Thoracic aorta (tissue), 2 donors: ENCODE measurements at places on chromosomes 11 and 22. TPM values are rescaled to one million over a fixed set of nuclear protein-coding genes. Genes with fewer than 3 reads are reported as not detected.

The DDX25 gene
- not detected for total RNA-seq

- peak; percentile 13 for DNase-seq
Observed at GRCh38 chr11:9664276-9665171, 647 bp downstream of the SWAP70 start.

- no peak for DNase-seq
Observed at GRCh38 chr22:34486381-34486780, 566.1 kb upstream of the LARGE1 start.

The EIF3F gene
- total RNA-seq, result 125 TPM

The KCNQ1OT1 gene
- total RNA-seq, result 2.3 TPM

- no peak for DNase-seq
Observed at GRCh38 chr11:86800076-86800959, at the start of gene PRSS23. Gene PRSS23 (plus strand): TSS chr11:86800542. CDS start chr11:86807644, 7,102 bp downstream.

GRCh38 chr22:49628391-49629260 lies 199.0 kb downstream of the BRD1 start:
- no peak for DNase-seq

The ASPHD2 gene
- 2.6 TPM for total RNA-seq

The LDLRAD3 gene
- 6.1 TPM for total RNA-seq

GRCh38 chr11:82675838-82676237 lies 57.8 kb downstream of the FAM181B start:
- no peak for DNase-seq

- no peak for DNase-seq
Observed at GRCh38 chr11:91156041-91156440, 933.2 kb upstream of the CHORDC1 start.

The OR5AP2 gene
- total RNA-seq, result not detected

DNA sequence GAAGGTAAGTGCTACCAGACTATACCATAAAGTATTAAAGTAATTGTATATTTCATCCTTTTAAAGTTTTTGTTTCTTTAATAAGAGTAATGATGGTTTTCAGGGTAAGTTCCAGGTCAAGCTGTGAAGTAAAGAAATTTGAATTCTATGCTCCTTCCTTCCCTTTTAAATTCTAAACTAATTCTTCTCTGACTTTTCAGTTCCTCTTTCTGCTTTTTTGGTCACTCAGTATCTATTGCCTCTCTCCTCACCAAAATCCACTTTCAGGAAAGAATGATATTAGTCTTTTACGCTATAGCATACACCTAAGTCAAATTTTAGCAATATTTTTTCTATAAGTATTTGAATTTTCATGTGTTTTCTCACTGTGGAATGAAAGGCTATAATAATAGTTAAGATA lies 8.2 kb downstream of the MMP8 start:
- no peak for DNase-seq

DNA sequence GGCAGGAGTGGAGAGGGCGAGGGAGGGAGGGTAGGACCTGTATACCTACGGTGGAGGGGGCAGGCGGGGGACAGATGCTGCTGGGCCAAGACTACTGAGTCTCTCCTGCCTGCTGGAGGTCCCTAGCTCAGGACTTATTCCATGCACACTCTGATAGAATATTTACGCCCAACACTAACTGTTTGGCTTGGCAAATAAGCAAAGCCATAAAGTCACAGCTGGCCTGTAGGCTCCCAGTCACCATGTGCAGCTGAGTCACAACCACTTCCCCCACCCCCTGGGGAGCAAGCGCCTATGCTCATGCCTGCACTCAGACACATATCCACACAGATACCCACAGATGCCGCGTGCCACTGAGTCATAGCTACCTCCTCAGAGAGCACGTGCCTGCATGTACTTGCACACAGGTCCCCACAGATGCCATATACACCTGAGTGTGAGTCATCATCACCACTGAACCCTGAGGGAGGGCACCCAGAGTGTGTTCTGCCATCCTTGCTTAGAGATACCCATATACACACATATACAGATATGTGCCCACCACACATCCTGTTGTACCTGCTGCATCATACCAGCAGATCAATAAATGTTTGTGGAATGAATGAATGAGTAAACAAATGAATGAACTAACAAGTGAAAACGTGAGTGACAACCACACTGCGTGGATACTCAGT lies 95.8 kb downstream of the SWAP70 start:
- DNase-seq, result peak; percentile 93

DNA sequence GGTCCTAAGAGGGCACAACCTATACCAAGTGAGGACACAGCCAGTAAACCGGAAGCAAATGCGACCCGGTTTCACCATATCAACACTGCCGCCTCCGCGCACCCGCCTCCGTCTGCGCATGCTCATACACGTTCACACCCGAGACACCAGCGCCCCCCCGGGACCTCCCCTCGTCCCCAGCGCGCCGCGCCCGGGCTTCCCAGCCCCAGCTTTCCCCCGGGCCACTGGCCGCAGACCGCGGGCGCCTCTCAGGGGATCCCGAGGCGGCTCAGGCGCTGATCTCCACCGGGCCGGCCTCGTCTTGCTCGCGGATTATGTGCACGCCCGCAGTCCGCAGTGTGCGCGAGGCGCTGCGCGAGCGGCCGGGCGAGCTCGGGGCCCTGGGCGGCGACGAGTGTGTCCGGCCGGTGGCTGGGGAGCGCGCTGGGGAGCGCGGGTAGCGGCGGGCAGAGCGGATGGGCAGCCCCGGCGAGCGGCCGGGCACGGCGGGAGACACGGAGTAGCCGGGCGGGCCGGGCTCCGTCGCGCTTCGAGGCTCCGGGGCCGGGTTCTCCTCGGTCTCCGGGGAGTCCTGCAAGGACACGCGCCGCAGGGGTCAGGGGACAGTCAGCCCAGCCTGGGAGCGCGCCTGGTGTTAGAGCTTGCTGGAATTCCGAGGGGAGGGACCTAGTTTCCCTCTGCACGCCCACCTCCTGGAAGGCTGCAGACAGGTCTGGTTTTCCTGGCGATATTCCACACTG lies 2.0 kb downstream of the HEPN1 start:
- DNase-seq, result no peak

GRCh38 chr11:128949791-128950454 lies 7.3 kb upstream of the TP53AIP1 start:
- no peak for DNase-seq

DNA sequence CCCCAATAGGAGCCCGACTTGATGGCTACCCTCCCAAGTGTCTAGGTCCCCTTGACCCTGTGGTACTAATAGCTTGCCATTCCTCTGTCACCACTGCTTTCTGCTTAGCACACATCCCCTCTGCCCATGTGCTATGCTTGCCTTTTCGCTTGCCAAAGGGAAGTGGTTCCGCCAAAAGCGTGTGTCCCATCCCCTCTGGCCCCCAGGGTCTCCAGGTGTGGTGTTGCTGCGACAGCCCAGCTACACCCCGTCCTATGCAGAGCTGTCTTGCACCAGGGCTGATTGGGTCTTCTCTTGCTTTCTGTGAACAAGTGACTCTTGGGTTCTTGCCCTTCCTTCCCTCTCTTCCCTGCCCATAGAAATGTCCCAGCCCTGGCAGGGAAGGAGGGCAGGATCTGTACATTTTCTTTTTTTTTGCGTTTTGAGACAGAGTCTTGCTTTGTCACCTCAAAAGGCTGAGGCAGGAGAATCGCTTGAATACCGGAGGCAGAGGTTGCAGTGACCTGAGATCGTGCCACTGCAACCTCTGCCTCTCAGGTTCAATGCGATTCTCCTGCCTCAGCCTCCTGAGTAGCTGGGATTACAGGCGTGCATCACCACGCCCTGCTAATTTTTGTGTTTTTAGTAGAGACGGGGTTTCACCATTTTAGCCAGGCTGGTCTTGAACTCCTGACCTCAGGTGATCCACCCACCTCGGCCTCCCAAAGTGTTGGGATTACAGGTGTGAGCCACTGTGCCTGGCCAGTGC lies 3.9 kb downstream of the TANGO2 start:
- DNase-seq, result no peak

- no peak for DNase-seq
Observed at GRCh38 chr22:47163481-47163855, 401.0 kb downstream of the TBC1D22A start.

GRCh38 chr22:37664249-37665101 lies 6.0 kb downstream of the PDXP start:
- DNase-seq, result no peak

DNA sequence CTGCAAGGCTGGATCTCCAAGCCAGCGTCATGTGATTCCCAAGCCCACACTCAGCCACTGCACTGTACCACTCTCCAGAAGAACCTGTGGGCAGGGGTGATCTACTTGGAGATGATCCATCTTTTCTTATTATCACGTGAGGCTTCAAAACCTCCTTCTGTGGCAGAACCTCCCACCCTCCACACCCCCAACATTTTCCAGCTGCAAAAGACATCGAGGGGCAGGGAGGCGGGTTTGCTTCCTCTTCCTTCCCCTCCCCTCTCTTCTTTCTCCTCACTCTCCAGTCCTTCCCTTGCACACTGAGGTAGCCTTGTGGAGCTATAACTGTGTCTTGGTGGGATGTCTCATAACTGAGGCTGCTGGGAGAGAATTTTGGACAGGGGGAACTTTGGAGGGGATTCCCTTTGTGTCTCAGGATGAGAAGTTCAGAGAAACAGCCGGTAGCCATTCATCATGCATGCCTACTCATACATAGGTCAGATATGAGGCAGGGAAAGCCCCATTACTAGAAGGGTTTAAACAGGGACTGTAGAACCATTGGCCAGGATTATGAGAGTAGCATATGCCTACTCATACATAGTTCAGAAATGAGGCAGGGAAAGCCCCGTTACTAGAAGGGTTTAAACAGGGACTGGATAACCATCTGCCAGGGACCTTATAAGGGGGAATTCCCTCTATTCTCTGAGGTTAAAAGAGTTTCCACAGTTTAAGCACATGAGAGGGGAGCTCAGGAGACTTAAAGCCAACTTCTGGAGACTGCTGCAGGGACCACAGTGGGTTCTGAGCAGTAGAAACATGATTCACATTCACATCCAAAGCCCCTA lies 420.7 kb upstream of the CADM1 start:
- DNase-seq, result no peak

DNA sequence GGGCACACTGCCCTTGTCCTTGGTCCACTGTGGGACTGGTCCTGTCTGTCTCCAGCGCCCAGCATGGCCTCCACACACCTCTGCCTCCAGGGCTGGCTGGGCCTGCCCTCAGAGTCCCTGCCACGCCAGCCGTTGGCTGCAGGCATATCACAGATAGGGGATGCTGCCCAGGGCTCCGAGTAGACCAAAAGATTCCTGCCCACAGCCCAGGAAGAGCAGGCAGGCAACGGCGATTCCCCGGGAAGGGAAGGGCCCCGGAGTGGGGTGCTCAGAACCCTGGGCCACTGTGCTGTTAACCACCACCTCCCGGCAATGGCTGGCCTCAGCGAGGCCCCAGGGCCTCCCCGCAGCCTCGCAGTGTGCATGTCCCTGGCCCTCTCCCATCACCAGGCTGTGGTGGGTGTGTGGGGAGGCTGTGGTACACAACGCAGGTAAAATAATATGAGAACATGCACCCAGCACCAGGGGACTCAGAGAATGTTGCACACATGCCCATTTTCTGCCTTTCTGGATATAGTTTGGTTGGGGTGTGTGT lies 2.2 kb downstream of the IFITM5 start:
- DNase-seq, result no peak

DNA sequence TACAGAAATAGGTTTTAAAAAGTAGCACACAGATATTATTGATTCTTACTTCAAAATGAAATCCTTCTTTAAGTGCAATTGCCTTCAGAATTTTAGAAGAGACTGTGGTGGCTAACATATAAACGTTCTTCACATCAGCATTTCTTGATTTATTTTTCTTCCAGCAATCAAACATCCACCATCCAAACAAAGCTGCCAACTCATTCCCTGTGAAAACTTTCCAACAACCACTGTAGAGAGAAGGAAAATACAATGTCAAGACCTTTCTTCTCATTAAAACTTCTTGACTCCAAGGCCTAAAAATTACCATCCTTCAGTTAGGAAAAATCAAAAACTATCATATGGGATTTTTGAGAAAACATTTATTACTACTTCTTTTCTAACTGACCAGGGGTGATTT lies 34.0 kb upstream of the P4HA3 start:
- DNase-seq, result no peak

DNA sequence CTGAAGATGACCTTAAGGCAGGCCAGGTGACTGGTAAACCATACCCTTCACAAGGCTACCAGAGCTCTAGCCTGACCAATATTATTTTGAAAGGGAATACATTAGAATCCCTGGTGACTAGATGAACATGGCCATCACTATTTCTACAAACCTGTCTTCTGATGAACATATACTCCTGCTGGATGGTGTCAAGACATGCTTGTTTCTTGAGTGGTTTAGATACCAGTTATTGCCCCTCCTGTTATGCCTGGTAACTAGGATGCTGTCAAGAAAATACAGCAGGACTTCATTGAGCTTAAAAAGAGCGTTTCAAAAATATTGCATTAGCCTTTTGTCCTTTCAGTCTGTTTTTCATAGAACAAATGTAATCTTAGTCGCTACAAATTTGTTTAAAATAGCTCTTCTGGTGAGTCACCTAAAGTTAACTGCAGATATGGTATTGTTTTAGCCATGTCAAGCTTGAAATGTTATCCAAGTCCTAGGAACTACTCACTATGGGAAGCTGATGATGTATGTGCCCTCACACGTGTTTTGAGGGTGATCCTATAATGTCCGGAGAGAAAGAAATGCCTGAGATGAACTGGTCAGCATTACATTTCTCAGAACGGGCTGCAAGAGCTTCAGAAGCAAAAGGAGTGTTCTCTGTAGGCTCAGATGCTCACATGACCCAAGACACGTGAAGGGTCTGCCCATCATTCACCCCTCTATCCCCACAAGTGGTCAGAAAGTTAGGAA lies 20.6 kb downstream of the ADM start:
- DNase-seq, result no peak

The ART1 gene
- total RNA-seq, result not detected

The FJX1 gene
- 19.2 TPM for total RNA-seq

GRCh38 chr22:37696657-37697537 lies at the start of gene TRIOBP:
Gene TRIOBP (plus strand): TSS chr22:37697048. CDS start chr22:37701366, 4,318 bp downstream.
- peak; percentile 96 for DNase-seq

- no peak for DNase-seq
Observed at GRCh38 chr22:27879923-27880322, 39.1 kb downstream of the PITPNB start.

The IL10RA gene
- total RNA-seq, result 36.4 TPM

- DNase-seq, result no peak
Observed at GRCh38 chr22:27122574-27122973, 465.2 kb downstream of the MIAT start.

GRCh38 chr11:1899090-1899489 lies 7.4 kb upstream of the PRR33 start:
- DNase-seq, result no peak

The CHADL gene
- 3.2 TPM for total RNA-seq

The ARHGAP20 gene
- 3.5 TPM for total RNA-seq

GRCh38 chr11:31107649-31108048 lies 261.9 kb downstream of the DCDC1 start:
- DNase-seq, result no peak

The RASD2 gene
- total RNA-seq, result 18.8 TPM

DNA sequence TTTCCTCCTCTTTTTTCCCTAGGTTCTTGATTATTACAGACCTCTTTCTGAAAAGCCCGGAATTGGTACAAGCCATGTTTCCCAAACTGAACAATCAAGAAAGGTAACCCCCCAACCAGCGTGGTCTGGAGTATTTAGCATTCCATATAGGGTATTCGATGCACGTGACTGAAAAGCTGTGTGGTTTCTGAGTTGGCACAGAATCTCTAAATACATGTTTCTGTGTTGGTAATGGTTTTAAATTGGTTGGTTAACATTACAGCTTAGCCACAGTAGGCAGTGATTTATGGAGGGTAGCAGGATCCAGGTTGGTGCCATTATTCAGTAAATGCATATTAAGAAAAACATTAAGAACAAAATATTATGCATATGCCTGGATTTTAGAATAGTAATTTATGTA lies 46.8 kb downstream of the ATXN10 start:
- DNase-seq, result no peak
